Common myeloid progenitor, CD34-positive (primary cell): ENCODE measurements at places on chromosomes 5 and 9.

DNA sequence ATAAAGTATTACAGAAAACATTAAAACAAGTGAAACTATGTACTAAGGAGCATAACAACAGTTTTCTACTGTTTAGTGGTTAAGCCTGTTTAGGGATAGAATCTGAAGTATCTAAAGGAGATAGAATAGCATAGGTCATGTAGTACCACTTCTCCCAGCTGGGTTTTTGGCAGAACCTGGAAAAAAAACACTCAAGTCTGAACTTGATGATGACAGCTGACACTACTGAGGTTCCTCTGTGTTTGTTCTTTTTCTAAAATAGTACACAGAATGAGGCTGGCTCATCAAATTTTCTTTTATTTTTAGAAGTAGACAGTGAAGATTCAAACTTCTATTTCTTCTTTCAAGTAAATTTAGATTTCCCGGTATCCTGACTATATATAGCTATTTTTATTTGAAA, 203.8 kb upstream of the ACO1 start:
- DNase-seq = no peak

DNA sequence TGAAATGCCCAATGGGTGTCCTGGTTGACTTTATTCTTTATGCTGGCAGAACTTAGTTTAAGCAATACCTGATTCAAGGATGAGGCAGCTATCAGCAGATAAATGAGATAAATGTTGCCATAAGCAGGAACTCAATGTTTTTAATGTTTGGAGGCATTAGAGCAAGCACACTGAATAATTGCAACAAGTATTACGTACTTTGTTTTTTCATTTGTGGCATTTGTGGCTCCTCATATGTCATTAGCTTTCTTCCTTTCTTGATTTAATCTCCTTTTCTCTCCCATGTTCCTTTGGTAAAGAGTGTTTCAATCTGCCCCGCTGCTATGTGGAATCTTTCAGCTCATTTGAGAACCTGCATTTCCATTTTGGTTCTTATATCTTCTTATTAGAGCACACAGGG, 6.4 kb upstream of the NR3C1 start:
- no peak for DNase-seq

DNA sequence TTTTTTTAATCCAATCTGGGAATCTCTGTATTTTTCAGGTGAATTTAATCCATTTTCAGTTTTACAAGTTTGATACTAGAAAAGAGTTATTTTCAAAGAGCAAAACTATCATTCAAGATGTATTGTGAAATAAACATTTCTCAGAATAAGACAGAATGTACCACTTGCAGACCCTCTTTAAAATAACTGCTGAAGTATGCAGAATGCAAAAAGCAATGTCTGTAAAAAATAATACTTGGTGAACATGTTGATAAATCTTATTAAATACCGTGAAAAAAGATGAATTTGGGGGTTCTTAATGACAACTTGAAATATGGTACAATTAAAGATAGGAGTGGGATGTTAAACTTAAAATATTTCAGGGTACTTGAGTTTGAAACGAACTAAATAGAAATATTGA, 26.1 kb upstream of the RASA1 start:
- DNase-seq = no peak

DNA sequence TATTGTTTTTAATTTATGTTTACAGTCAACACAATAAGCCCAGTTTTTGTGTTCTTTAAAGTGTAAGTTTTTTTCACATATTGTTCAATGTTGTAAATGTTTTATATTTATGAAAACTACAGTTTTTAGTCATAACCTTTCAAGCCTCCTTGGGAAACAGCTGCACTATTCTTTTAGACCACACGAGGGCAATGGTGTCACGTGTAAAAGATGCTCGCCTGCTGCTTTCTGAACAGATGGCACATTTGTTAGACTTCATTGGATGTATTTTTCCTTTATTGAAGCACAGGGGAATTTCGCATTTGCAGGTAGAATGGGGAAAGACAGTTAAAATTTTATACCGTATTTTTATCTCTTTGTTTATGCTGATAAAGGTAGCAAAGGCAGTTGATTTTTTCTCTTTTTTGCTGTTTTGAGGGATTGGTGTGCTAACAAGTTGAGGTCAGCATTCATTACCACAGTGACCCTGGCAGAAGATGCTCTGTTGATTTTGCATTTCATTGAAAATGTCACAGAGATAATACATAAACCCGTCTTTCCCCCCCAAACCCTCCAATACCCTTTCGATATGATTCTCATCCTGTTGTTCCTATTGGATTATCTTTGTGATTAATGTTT, 59.0 kb downstream of the MAT2B start:
- DNase-seq = peak; percentile 76

DNA sequence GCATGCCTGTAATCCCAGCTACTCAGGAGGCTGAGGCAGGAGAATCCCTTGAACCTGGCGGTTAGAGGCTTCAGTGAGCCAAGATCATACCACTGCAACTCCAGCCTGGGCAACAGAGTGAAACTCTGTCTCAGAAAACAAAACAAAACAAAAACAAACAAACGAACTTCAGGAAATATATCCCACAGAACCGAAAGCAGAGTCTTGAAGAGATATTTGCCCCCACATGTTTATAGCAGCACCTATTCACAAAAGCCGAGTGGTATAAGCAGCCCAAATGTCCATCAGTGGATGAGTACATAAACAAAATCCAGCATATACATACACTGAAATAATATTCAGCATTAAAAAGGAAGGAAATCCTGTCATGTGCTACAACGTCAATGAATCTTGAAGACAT, 57.6 kb upstream of the GRIN3A start:
- DNase-seq = no peak

GRCh38 chr5:93294199-93294598, 286.8 kb downstream of the NR2F1-AS1 start:
- DNase-seq = no peak

GRCh38 chr5:140189977-140190871, 15.2 kb downstream of the CYSTM1 start:
- no peak for DNase-seq

DNA sequence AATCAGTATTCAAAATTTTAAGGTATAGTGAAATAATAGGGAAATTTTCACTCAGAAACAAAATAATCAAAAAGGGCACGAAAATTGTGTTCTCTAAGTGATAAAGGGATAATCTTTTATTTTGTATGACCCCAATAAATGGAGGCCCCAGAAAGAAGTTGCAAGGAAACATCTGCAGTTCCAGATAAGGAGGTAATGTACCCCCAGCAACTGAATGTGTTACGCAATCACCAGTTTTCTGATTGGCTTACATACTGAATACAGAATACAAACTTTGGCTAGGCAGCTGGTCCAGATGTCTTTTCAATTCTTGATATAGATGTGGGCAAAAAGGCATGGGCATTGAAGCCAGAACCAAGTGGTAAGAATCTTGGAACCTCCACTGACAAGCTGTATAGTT, 1.7 kb upstream of the TOPORS start:
- DNase-seq = peak; percentile 98

- DNase-seq = peak; percentile 63
Observed at GRCh38 chr5:74149395-74149794, 491.1 kb downstream of the ENC1 start.

DNA sequence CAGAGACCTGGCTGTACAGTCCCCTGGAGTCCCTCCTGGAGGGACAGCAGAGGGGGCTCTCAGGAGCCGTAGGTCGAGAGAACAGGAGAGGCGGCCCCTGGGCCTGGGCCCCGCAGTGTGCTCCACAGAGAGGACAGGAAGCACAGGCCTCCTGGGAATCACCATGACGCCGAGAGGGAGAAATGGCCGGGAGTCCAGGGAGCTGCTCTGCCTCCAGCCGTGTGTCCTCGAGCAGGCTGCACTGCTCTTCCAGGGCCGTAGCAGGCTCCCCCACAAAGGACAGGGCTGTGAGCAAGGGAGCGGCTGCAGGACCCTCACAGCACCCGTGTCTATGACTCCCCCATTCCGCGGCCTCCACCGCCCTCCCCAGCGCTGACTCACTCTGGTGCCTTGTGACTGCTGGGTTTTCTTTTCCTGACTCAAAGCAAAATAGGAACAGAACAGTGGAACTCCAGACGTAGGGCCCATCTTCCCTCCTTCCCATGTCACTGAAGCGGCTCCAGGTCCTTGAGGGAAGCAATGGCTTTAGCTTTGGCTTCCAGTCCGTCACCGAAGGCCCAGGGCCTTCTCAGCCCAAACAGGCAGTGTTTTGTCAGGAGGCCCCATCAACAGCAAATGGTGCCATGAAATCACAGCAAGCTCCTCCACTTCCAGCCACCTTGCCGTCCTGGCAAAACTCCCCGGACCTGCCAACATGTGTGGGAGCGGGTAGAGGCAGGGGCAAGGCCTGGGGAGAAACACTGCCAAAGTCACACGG, 114.2 kb downstream of the LHFPL2 start:
- DNase-seq = no peak
